Aorta (tissue), 5 donors: ENCODE measurements at places on chromosomes 2 and 18.

DNA sequence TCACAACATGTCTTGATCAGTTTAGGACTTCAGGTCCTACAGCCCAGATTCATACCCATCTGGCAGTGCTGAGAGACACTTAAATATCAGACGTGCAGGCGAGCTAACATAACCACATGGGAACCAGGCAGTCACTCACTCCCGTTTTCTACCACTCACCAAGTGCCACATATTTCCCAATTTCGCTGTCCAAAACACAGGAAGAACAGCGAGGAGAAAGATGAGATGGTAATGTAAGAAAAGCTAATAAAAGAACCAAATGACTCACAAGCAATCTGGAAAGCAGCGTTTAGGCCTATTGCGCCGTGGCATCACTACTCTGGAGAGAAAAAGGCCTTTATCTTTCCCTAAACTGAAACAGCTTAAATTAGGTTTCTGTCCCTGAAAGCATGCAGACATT, 647.8 kb upstream of the SLC39A10 start:
- DNase-seq, result no peak

DNA sequence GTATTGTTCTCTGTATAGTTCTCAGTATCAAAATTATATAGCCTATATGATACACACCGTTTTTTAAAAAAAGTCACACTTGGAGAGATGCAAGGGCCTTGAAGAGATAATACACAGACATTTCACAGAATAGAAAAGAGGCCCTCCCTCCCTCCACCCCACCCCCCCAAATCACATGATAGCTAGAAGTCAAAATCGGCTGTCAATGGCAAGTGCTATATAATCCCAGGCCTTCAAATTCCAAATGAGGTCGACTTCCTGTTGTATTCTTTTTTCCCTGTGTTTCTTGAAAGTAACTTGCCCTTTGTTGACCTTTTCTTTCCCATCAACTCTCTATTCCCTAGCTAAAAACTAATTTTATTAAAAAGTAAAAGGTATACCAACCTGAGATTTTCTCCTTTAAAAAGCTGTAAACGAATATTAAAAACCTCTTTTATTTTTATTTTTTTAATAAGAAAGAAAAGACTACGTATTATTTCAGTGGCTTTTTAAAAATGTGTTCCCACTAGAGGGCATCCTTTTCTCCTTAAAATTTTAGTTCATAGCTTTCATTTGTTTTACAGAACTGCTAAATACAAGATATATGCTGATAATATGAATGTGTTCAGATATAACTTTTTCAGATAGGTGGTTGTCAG, 46.6 kb downstream of the KCMF1 start:
- DNase-seq, result no peak

DNA sequence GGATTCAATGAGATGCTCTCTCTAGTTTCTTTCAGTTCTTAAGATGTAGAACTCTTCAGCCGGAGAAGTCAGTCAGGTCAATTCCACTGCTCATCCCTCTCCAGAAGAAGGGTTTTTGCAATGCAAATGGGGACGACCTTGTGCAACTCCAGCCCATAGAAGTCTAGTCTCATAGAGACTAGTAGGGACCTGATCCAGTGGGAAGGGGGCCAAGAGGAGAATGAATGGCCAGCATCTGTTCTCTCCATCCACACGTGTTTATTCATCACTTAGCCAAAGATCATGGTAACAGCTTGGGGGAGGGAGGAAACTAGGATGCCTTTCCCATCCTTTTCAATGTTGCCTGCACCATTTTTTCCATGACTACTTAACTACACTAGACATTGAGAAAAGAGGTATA, 120.2 kb downstream of the LAMA3 start:
- DNase-seq, result no peak

DNA sequence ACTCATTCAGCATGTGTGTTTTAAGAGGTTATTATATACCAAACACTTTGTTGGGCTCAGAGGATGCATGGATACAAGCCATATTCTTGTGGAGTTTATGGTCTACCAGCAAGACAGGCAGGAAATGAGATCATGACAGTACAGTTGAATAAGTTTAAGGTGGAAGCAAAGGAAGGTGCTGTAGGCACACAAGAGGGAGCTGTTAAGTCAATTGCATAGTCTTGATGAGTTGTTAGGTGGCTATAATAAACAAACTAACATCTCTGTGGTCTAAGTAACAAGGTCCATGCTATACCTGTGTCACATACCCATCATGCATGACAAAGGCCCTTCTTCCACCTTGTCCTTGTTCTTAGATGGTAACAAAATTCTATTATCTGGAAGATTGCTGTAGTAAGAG, 538.3 kb downstream of the CNTNAP5 start:
- no peak for DNase-seq

- no peak for DNase-seq
Observed at GRCh38 chr2:2464643-2465042, 133.6 kb upstream of the MYT1L start.

DNA sequence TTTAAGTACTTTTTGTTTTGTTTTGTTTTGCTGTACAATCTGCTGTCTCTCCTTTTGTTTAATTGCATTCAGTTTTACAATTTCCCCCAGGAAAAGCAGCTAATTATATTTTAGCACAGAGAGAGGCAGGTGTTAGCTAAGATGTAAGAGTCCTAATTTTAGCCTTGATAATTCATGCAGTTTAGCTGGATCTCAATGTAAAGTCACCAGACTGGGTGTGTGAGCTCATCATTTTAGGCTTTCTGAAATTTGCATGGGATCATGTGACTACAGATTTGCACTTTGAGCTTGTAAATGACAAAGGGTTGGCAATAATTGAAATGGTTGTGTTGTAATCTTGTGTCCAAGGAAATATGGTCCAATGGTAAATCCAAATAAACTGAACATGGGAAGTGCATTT, 68.5 kb downstream of the ETAA1 start:
- DNase-seq, result no peak

- no peak for DNase-seq
Observed at GRCh38 chr18:25169701-25170100, 182.3 kb downstream of the ZNF521 start.

DNA sequence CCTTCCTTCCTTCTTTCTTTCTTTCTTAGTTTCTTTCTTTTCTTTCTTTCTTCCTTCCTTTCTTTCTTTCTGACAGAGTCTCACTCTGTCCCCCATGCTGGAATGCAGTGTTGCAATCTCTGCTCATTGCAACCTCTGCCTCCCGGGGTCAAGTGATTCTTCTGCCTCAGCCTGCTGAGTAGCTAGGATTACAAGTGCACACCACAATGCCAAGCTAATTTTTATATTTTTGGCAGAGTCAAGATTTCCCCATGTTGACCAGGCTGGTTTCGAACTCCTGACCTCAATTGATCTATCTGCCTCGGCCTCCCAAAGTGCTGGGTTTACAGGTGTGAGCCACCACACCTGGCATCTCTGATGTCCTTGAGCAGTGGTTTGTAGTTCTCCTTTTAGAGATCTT, 48.5 kb downstream of the IL1R2 start:
- no peak for DNase-seq

- no peak for DNase-seq
Observed at GRCh38 chr18:77897606-77898005, 648.0 kb downstream of the GALR1 start.
